ENCODE measurements at places on chromosomes 3 and 15.

GRCh38 chr3:31223278-31223677 is 309.4 kb upstream of the STT3B start:
- DNase-seq = no peak

DNA sequence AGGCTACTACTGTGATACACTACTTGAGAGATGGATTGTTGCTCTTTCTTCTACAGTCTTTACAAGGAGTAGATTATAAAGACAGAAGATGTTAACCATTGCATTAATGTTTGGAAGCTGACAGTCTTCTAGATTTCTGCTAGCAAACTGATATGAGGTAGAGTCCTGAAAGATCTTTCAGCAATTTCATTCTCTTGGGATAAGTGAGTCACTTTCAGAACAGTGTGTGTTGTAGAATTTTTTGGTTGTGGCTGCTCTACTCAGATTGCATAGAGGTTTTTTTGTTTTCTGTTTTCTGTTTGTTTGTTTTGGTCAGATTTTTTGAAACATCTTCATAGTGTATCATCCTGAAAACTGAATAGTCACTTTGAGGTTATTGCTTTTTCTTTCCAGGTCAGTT is 17.1 kb downstream of the TNFSF10 start:
- DNase-seq = no peak

DNA sequence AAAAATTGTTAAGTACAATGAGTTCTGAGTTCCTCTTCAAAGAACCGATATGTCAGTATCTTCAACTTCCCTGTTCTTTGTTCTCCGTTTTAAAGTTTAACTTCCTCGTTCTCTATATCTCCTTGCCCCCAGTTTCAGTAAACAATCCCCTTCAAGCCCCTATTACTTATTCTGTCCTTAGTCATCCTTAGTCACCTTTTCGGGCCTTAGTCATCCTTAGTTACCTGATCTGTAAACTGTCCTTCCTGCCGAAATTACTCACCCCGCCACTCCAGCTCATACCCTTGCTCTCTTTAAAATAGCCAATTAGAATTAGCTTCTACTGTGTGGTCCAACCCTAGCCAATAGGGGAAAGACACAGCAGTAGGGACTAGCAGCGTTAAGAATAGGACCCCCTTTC is 1165.6 kb downstream of the NSUN3 start:
- no peak for DNase-seq

- peak; percentile 65 for DNase-seq
Measured at GRCh38 chr3:58366699-58367098, 34.0 kb downstream of the PXK start.

GRCh38 chr3:54870423-54870822 is 57.4 kb downstream of the LRTM1 start:
- peak; percentile 78 for DNase-seq

DNA sequence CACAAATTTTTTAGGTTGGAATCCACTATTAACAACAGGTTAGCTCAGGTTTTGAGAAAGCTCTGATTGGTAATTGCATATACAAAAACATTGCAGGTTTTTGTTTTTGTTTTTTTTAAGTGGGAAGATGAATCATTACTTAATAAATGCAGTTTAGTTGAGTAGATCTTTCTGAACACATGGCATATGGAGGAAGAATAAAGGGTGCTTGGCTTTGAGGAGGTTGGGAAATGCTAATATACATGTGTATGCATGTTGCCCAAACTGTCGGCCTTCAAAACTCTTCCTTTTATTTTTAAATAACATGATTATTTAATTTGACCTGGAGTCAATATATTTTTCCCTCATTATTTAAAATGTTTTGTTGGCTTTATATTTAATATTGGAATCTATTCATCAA is 32.8 kb downstream of the ZBTB38 start:
- no peak for DNase-seq

DNA sequence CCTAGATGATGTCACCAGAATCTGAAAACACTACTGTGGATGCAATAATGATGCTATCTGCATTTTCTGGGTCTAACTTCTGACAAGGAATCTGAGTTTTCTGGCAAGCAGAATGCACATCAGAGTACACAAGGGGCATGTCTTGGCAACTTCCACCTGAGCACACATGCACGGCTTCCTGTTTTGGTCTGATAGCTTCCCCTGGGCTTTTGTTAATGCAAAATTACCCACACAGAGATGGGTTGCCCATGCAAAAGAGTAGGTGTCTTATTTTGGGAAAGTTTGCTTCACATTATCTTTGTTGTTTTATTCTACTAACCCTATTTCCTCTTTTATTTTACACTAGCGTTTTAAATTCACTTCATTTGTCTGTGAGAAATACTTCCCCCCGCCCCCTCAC is 74.2 kb upstream of the SATB1 start:
- DNase-seq = no peak

DNA sequence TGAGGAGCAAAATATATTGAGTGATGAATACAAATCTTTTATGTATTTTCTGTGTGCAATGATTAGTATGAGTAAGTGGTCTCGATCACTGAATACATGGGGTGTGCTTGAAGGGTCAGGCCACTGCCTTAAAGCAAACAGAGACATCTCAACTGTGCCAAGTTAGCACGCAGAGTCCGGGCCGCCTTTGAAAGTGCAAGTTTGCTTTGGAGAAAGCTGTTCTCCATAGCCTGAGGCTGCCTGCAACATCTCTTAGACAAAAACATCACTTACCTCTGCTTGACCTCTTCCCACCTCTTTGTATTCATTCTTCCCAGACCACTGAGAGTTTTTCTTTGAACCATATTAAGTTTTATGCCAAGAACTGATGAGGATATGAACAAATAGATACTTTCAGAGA is 267.0 kb downstream of the ZBTB20 start:
- DNase-seq = no peak

- DNase-seq = no peak
Measured at GRCh38 chr15:66494262-66494661, 3.3 kb downstream of the SNAPC5 start.

GRCh38 chr3:104604326-104605010 is 762.2 kb upstream of the ALCAM start:
- peak; percentile 11 for DNase-seq

GRCh38 chr15:77991029-77991406 is 86.5 kb downstream of the TBC1D2B start:
- DNase-seq = no peak

- no peak for DNase-seq
Measured at GRCh38 chr3:9770276-9770812, 597 bp upstream of the CAMK1 start.

GRCh38 chr3:113247675-113248458 is 36.5 kb downstream of the BOC start:
- DNase-seq = no peak

DNA sequence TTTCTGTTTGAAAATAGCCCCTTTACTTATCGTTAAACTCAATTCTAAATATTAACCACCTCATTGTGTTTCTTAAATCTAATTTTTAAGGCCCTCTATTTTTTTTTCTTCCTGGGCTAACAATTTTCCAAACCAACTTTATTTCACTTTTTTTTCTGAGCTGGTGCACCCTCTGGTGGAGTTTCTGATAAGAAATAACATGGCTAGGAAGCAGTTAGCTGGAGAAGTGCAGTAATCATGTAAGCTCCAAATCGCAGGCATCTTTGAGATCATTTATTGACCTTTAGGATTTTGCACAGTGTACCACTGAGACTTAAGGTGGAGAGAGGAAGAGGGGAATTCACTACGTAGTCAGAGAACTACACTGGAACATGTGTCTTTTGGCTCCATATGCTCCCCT is 6.4 kb downstream of the TMEM207 start:
- no peak for DNase-seq

GRCh38 chr3:194555175-194556062 is 68.6 kb upstream of the ATP13A3 start:
- no peak for DNase-seq

DNA sequence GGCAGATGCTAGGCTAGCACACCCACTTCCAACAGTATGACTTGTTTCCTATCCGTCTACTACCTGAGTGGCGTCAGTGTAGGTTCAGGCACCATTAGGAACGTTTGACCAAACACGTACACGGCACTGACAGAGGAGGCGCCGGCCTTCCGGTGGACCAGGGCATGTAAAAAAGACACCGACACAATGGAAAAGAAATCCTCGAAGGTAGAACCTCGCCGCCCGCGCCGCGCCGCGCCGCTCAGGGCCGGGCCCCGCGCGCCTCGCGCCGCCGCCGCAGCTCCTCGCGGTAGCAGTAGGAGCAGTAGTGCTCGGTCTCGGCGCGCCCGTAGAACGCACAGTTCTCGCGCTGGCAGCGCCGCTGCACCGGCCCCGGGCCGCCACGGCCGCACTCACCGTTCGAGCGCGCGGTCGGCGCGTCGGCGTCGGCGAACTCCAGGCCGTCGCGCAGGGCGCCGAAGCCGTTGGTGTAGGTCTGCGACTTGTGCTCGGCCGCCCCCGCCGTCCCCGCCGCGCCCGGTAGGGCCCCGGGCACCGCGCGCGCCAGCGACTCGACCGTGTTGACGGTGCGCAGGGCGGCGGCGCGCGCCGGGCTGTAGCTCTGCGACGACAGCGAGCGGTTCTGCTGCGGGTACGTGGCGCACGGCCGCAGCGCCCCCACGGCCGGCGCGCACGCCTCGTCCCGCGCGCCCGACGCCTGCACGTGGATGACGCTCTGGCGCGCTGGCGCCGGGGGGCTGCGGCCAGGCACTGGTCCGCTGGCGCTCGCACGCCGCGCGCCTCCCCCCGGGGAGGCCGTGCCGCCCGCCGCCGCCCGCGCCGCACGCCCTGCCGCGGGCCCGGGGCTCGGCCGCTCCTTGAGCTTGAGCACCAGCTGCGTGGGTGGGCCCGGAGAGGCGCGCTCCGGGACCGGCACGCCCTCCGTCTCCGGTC is 156.7 kb downstream of the KLF13 start:
- no peak for DNase-seq

GRCh38 chr3:98945101-98945524 is 43.6 kb upstream of the DCBLD2 start:
- DNase-seq = no peak

DNA sequence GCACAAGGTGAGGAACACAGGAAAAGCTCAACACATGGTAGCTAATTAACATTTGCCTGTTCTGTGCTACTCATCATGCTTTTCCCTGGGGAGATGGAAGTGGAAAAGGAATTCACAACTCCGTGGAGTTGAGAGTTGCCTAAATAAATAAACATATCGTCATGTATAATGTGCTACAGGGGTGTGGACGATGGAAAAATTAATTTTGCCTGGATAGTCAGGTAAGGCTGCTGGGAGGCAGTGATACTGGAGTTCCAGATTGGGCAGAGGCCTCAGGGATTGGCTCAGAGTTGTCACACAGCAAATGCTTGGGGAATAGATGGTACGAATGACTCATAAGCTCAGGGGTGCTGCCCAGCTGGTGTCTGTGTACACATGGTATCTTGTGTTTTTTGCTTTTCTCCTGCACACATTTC is 3.1 kb upstream of the ABHD6 start:
- DNase-seq = no peak

DNA sequence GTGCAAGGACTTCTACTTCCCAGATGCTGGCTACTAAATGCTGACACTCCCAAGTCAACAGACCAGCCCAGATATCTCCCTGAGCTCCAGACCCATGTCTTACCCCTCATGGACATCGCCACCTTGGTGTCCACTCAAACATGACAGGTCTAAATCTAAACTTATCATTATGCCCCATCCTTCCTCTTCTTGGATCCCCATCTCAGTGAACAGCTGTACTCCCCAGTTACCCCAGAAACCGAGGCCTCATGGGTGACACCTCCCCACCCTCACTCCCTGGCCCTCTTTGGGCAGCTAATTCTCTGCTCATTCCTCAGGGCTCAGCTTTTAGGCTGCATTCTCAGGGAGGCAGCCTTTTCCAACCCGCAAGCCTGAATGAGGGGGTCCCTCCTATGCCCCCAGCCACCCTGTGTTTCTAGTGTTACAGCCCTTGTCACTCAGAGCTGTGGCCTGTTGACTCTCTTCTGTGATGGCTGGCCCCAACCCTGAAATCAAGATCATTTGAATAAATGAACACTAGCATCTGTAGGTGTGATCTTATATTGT is 5.4 kb downstream of the EHD4 start:
- DNase-seq = no peak

DNA sequence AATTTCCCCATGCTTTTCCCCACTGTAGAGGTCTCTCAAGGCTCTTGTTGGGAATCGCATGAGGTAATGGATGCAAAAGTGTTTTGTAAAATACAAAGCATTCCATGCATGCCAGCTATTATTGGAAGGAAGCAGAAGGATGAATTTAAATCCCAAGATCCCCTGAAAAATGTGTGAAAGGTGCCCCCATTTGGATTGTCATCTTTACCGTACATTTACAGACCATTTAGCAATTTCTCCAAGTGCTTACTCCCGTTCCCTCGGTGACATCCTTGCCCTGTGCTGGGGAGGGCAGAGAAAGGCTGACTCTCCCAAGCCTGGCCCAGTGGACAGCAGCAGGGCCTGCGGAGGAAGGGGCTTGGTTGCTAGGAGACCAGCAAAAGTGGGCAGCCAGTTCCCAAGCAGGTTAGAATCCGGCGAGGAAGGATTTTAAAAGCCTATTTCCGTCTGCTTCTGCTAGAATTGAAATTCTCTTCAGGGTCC is 31.1 kb upstream of the NEO1 start:
- no peak for DNase-seq

- no peak for DNase-seq
Measured at GRCh38 chr3:107942951-107943749, 147.7 kb downstream of the CD47 start.

DNA sequence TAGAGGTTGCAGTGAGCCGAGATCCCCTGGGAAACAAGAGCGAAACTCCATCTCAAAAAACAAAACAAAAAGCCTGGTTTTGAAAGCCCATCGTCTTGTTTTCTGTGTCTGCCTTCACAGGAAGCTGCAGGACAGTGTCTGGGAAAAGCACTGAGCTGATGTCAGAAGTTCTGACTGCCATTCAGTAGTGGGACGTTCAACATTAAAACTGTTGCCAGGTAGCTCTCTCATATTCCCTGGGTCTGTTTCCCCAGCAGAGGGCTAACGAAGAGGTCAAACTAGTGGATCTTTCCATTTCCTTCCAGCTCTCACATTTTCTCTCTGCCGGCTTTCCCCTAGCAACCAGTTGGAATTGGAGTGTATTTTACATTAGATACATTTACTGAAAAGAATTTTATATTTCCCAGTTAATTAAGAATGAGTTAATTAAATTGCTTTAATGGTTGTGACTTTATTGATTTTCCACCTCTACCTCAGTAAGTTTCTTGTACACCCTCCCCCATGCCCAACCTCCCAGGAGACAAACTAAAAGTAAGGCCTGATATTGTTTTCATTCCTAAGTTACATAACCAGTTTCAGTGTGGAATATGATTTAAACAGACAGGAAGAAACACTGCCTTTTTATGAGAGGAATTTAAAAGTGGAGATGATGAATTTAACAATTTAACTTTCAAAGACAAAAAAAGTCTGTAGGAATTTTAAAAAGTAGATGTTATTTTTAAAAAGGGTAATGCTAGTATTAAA is 29.9 kb downstream of the RCN2 start:
- no peak for DNase-seq

GRCh38 chr15:30997270-30997669 is 5.8 kb upstream of the MTMR10 start:
- no peak for DNase-seq

GRCh38 chr15:66014635-66015182 is 145.4 kb downstream of the RAB11A start:
- DNase-seq = no peak

DNA sequence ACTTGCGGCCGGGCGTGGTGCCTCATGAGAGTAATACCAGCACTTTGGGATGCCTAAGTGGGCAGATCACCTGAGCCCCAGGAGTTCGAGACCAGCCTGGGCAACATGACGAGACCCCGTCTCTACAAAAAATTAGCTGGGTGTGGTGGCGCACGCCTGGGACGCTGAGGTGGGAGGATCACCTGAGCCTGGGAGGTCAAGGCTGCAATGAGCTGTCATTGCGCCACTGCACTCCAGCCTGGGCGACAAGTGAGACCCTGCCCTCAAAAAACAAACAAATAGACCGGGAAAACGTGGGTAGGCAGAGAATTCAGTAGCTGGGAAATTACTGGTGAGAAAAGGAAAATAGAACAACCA is 667 bp downstream of the UMPS start:
- no peak for DNase-seq

Data from RCC 7860 (cell line).